BJ (cell line): ENCODE measurements at places on chromosomes 1 and 21.

DNA sequence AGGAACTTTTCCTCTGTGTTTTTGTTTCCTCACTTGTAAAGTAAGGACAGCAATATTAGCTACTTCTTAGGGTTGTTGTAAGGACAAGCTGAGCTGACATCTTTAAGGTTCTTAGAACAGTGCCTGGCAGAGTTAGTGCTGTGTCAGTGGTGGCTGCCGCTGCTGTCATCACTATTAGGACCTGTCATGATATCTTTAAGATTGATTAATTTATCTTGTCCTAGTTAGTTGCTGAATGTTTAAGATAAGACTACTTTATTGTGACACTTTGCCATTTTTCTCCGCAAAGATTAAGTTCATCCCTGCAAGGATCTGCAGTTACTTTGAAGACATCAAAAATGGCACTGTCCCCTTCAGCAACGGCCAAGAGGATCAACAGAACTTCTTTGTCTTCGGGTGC is 40.1 kb upstream of the GPR88 start:
- DNase-seq, result no peak

- DNase-seq, result no peak
Observed at GRCh38 chr21:34606051-34606450, 8.9 kb downstream of the RCAN1 start.

DNA sequence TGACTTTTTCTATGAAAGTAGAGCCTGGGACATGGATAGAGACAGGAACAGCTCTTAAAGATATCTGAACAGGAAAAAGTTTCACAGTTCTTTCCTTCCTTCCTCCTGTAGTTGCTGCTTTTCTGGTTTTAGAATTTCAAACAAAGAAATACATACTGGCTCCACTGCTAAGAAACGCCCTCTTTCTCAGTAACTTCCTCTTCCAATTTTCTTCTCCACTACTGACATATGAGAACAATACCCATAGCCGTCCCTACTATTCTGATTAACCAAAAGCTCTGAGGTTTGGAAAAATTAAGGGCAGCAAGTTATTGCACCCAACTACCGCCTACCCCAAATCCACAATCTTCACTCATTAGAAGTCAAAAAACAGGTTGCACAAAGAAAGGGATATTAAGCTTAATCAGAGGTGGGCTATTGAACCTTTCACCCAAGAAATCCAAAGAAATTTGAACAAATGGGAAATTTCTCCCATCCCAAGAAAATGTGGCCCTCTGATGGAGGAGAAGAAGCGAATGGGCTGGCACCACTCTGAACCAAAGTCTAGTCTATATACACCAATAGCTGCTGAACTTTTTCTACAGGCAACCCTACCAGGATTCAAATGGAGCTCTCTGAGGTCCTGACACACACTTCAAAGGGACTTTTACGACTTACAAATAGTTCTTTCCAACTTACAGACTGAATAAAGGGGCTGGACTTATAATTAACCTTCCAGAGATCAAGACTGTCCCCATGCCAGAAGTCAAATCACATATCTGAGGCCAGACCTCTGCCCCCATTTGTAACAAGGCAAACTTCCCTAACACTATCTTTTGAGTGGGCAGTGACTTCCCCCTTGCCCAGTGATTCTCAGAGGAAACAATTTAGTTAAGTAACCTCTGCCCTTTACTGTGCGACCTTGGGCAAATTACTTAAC is 1.7 kb downstream of the WASF2 start:
- DNase-seq, result no peak

- no peak for DNase-seq
Observed at GRCh38 chr1:223186800-223187199, 43.8 kb upstream of the TLR5 start.

DNA sequence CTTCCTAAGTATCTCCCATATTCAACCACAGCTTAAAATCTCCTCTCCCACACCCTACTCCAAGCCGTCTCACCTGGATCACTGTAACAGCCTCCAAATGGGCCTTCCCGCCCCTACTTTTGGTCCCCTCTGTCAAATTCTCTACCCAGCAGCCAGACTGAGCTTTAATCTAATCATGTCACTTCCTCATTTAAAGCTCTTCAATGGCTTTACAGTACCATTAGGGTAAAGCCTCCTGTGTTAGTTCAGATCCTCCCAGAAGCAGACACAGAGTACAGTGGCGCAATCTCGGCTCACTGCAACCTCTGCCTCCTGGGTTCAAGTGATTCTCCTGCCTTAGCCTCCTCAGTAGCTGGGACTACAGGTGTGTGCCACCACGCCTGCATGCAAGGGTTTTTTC is 46.8 kb upstream of the PSEN2 start:
- no peak for DNase-seq

DNA sequence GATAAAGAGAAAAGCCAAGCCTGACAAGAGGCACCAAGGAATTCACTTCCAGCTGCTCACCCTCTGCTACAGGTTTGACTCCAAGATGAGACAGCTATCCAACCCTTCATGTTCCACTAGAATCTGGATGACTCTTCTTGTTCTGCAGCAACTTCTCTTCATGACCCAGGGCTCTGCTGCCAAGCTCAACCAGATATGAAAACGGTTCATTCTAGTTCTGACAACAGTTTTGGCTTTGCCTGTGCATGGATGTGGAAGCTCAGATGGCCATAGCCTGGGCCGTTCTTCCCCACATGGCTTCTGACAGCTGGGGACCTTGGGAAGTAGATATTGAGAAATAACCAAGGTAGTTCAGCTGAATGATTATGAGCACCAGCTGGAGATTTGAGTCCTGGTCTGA is 13.7 kb downstream of the PI4KB start:
- DNase-seq, result no peak

GRCh38 chr1:39890273-39890672 is 7.0 kb upstream of the TRIT1 start:
- DNase-seq, result no peak

- DNase-seq, result no peak
Observed at GRCh38 chr1:56934430-56935060, 31.3 kb downstream of the C8B start.

- DNase-seq, result no peak
Observed at GRCh38 chr1:215704089-215704860, 137.2 kb downstream of the KCTD3 start.

DNA sequence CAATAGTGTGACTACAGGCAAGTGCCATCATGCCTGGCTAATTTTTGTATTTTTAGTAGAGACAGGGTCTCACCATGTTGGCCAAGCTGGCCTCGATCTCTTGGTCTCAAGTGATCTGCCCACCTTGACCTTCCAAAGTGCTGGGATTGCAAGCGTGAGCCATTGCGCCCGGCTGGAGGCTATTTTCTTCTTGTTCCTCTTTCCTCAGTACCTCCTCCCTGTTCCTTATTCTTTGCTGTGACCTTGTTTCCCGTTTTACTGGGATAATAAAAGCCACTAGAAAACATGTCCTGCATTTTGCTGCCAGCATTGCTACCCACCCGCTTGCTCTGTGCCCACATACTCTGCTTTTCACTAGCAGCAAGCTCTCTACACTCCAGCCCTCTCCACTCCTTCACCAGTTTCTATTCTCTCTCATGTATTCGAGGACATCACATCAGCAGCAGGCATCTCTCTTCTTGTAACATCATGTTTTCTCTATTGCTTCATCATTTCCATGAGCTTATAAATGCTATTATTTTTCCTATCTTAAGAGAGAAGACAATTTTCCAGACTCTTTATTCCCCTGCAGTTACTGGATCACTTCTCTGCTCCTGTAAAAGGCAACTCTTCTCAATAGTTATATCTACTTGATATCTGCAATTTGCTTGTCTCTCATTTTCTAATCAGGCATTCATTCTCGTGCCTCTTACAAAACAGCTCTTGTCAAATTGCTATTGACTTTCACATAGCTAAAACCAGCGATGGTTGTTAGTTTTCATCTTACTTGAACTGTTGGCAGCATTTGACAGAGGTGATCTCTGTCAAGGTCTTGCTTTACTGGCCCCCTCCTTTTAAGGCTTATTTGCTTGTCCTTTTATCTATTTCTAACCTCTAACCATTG is 34.5 kb upstream of the C21orf91 start:
- DNase-seq, result no peak

DNA sequence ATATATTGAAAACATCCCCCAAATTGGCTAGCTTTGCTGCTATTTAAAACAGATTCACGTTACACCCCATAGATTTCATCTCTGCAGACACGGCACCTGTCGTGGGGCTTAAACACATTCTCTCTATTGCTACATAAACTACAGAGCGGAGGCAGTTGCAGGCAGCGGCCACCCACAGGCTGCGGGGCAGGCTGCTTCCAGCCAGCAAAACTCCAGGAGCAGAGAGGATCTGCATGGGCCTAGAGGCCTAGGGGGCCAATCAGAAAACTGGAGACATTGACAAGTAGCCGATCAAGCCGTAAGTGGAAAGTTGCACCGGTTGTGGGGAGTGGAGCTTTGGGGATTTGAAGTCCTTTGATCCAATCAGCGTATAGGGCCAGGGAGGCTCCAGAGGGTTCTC is 129.0 kb upstream of the KLHDC7A start:
- no peak for DNase-seq

GRCh38 chr1:246142320-246142893 is 364.7 kb downstream of the SMYD3 start:
- peak; percentile 47 for DNase-seq

DNA sequence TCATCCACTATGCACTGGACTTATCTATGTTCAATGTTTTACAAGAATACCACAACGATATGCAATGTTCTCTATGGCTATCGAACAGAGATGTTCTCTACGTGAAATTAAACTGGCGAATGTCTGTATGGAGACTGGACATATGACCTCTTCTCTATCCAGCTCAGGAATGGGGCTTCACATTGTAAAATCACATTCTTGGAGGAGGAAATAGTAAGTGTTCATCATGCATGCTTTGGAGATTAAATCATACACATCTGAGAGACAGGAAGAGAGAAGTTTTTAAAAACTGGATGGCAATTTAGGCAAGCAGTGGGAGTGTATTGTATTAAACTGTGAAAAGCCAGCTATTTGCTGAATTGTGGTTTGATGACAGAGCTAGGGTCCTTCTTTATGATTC is 47.9 kb upstream of the RGL1 start:
- DNase-seq, result peak; percentile 64

GRCh38 chr1:84736944-84737343 is 46.7 kb upstream of the SSX2IP start:
- DNase-seq, result no peak

GRCh38 chr1:78617615-78618026 is 2.6 kb upstream of the IFI44L start:
- peak; percentile 14 for DNase-seq

- DNase-seq, result no peak
Observed at GRCh38 chr1:150563340-150564038, 14.3 kb downstream of the ADAMTSL4 start.

- no peak for DNase-seq
Observed at GRCh38 chr1:7570311-7570710, 200.8 kb upstream of the VAMP3 start.

DNA sequence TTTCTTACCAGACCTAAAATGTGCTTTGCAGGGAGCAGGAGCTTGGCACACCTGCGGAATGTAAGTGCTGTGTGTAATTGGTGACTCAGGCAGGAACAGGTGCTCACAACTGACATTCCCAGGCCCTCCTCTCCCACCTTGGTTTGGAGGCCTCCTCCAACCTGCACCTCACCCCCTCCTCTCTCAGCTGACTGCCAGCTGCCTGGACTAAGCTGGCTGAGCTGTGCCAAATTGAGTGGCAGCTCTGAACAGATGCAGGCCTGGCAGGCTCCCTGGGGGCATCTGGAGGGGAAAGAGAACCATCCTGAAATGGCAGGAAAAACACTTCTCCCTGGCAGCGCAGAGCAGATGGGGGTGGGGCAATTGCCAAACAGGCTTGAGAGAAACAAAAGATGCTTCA is 91.7 kb upstream of the PGBD5 start:
- no peak for DNase-seq

GRCh38 chr1:19169642-19170041 is 40.4 kb downstream of the UBR4 start:
- peak; percentile 29 for DNase-seq

- no peak for DNase-seq
Observed at GRCh38 chr1:185155600-185156287, 1.0 kb downstream of the TRMT1L start.

GRCh38 chr1:115428256-115428655 is 90.2 kb upstream of the NGF start:
- DNase-seq, result no peak

- DNase-seq, result no peak
Observed at GRCh38 chr1:34378968-34379856, 202.5 kb downstream of the C1orf94 start.

DNA sequence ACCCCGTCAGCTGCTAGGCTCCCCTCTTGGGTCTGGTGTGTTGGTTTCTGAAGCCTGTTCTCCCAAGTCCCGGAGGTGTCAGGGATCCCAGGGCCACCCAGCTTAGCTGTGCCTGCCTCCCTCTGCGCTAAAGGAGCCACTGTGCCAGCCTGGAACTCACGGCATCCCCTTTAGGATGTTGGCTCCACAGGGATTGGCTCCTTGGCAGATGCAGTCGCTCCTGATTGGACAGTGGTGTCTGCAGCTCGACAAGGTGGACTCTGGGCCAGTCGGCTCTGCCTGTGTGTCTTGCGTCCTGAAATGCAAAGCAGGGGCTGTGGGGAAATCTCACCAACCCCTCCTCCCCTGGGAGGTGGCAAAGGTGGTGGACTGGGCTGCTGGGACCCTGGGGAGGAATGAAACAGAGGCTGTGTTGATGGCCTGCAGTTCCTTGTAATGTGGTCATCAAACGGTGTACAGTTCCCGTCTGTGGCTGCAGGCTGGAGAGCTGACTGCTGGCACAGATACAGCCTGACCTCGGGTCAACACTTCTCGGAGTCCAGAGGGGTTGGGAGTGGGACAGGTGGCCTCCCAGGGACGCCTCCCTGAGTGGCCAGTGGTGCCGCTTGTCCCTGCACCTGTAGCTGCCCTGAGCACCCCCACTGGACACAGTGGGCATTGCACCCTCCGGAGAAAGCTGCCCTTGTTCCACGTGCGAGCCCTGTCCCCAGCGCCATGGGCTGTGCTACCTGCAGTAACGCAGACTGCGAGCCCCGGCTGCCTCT is 11.5 kb upstream of the KCNAB2 start:
- no peak for DNase-seq

GRCh38 chr1:6108937-6109614 is 63.4 kb downstream of the KCNAB2 start:
- DNase-seq, result no peak

GRCh38 chr1:245683676-245684075 is 528.9 kb downstream of the KIF26B start:
- DNase-seq, result no peak

DNA sequence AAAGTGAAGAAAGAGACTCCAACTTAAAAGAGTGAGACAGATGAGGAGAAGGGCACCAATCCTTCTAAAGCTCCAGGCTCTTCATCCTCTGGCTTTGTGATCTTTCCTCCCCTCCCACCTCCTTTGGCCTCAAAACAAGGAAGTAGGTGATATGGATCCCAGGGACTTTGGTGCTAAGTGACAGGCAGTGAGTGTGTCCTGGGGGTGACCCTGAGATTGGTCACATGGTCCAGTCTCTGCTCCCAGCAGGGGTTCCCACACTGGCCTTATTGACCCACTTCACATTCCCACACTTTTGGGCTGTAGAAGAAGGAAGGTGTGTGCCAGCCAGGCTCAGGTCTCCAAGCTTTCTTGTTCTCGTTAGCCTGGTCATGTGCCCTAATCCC is 401.2 kb upstream of the PROX1 start:
- no peak for DNase-seq
